Stimulated activated CD4-positive, alpha-beta T cell treated with anti-CD3 and anti-CD28 coated beads, Interleukin-4, amount 100 ng/mL, for 4 hours (primary cell): ENCODE measurements at places on chromosomes 13 and 19.

DNA sequence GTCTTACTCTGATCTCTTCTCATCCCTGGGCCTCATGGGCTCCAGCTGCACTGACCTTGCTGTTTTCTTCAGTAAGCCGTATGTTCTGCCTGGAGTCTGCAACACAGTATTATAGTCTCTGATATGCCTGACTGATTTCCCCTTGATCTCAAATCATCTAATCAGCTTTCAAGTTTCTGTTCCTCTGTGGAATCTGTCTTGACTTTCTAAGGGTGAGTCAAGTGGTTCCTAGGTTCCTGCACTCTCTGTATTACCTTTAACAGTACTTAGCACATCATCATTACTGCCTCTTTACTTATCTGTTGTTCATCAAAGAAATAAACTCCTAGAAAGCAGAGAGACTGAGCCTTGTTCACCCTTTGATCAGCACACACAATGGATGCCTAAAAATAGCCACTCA is 350.7 kb downstream of the LMO7 start:
- no peak for DNase-seq

- no peak for DNase-seq
Measured at GRCh38 chr13:41782086-41782485, 178.8 kb downstream of the VWA8 start.

DNA sequence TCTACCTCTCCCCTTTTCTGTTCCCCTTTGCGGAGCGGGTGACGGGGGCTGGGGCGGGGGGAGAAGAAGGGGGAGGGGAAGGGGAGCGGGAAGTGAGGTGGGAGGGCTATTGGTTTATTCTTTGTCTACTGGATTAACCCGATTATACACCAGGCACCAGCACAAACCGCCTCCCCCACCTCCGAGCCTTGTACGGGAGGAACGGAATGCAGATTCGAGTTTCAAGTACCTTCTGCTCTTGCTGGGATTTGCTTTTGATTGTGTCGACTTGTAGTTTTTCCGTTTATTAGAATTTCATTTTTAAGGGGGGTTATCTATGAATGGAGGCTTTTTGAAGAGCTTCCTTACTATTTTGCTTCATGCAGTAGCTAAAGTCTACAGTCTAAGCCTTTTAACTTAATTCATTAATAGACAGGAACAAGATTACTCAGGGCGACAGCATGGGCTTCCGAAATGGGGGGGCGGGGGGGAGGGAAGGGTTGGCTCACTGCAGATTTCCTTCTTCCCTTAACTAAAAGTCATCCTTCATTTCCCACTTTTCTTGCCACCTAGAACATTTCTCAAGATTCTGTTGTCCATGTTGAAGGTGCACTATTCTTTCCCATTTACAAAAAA is 937 bp upstream of the SPRY2 start:
- no peak for DNase-seq

- DNase-seq, result peak; percentile 36
Measured at GRCh38 chr13:20489185-20489820, 36.4 kb downstream of the CRYL1 start.

DNA sequence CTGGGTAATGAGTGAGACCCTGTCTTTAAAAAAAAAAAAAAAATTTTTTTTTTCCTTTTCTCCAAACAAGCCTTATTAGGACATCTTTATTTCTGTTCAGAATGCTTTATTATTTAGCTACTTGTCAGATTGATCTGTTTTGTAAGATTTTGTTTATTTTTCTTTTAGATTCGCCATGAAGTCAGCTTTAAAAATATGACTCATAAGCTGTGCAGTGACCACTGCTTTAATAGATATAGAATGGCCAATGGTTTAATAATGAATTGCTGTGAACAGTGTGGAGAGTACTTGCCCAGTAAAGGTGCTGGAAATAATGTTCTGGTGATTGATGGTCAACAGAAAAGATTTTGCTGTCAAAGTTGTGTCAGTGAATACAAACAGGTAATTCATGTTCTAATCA is 47.7 kb downstream of the ZMYM2 start:
- DNase-seq, result no peak

DNA sequence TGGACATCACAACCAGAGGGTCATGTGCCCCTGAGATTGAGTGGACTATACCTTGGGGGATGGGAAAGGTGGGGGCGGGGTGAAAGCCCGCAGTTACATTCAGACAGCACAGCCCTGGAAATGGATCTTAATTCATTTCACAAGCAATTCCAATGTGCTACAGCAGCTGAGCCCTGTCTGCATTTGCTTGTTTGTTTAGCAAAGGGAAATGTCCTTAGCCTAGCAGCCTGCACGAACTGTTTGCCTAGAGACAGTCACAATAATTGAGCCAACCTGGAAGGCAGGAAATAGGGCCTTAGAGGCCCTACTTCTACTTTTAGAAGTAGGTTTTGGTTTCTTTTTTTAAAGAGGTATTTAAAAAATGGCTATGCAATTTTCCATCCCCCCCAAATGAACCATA is 177.3 kb upstream of the KL start:
- no peak for DNase-seq

- DNase-seq, result no peak
Measured at GRCh38 chr19:13022859-13023636, 27.8 kb downstream of the NFIX start.

GRCh38 chr13:106523576-106523975 is 11.9 kb downstream of the EFNB2 start:
- DNase-seq, result no peak

GRCh38 chr13:90154311-90154960 is 1193.1 kb upstream of the MIR17HG start:
- no peak for DNase-seq

- DNase-seq, result no peak
Measured at GRCh38 chr13:76637641-76638141, 248.5 kb downstream of the KCTD12 start.

- DNase-seq, result no peak
Measured at GRCh38 chr19:37991176-37991835, 84.3 kb downstream of the SIPA1L3 start.

DNA sequence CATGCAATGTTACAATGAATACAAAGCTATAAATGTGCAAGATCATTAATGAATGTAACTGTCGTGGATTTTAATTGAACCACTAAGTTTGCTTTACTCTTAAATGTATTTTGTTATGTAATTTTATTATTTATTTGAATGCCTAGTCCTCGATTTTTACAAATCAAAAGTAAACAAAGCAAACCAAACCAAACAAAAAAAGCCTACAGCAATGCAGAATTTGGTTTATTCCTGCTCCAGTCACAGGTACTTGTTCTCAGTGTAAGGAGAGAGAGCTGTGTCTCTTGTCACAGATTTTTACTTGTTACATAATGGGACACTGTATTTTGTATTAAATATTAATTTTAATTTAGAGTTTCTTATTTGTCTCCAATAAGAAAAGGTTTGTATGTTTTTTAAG is 584.3 kb upstream of the SLITRK6 start:
- no peak for DNase-seq

DNA sequence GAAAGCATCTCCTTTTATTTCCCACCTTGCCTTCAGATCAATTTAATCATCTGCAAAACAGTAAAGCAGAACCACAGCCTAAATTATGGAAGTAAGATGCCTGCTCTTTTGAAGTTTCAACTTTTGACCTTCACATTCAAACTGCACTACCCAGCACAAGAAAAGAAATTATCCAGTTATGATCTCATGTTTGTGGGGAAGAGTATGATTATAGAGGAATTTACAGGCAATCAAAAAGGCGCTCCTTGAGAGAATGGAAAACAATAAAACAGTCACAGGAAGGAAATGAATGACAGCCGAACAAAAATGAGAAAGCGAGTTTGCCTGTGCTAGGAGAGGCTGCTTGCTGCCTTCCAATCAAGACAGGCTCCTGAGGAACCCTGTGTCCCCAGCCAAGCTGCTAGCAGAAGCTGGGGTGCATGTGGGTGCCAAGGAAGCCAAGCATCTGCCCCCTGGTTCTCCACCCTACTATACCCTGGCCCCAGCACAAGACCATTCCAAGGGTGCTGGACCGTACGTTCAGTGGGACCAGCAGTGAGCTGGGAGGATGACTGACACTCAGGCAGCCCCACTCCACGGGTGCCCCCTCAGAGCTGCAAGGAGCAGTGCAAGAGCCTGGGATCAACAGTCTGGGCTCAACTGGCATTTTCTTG is 47.8 kb downstream of the PEPD start:
- DNase-seq, result no peak

DNA sequence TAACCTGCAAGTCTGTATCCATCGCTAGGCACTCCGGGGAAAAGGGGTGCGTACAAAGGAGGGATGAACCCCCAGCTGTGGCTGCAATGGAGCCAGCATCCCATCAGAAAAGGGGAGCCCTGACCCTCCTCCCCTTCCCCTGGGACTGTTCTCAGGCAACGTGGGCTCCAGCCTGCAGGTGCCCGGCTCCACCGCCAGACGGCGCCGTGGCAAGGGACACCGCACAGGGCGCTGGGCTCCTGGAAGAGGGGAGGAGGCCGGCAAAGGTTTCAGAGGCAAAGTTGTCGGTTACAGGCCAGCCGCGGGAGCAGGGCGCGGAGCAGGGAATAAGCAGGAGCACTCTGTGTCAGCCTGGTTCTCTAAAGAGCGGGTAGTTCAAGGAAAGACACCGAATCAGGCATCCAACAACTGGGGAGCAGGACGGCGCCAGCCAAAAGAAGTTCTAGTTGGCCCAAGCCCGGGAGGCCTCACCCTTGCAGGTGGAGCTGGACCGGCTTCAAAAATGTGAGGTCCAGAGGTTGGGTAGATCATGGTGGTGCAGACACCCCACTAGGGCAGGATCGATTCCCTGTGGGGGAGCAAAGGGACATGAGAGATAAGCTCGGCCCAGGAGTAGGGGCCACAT is 53.0 kb upstream of the ATP12A start:
- no peak for DNase-seq

- no peak for DNase-seq
Measured at GRCh38 chr13:102657630-102658029, 37.2 kb downstream of the METTL21C start.

DNA sequence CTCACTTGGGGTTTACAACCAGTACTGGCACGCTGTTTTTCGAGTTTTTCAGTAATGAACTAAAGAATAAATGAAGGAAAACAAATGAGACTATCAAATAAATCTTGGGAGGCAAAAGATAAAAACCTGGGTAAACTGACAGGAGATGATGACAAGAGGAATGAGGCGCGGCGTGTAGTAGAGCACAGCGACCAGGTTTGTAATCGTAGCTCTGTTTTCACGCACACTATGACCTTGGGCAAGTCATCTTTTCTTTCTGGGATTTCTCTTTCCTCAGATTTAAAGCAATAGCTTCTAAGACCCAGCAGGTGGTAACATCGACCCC is 419 bp downstream of the MRPS31 start:
- no peak for DNase-seq

- no peak for DNase-seq
Measured at GRCh38 chr13:27833206-27833605, 40.9 kb downstream of the GSX1 start.

DNA sequence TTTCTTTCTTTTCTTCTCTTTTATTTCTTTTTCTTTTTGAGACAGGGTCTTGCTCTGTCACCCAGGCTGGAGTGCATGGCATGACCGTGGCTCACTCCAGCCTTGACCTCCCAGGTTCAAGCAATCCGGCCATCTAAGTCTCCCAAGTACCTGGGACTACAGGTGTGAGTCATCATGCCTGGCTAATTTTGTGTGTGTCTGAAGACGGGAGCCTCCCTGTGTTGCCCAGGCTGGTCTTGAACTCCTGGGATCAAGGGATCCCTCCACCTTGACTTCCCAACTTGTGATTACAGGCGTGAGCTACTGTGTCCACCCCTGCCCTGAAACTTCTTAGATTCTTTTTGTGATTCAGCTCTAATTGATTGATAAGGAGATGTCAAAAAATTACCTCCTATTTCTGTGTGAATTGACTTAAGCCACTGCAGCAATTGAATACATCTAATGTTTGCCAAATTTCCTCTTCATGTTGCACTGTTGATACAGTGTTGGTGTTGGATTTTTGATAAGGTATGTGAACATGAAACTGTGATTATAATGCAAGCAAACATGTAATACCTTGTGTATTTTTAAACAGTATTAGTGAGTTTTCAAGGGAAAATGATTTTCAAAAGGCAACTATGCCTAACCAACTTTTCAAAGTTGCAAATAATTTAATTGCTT is 22.6 kb downstream of the KLF5 start:
- DNase-seq, result no peak

DNA sequence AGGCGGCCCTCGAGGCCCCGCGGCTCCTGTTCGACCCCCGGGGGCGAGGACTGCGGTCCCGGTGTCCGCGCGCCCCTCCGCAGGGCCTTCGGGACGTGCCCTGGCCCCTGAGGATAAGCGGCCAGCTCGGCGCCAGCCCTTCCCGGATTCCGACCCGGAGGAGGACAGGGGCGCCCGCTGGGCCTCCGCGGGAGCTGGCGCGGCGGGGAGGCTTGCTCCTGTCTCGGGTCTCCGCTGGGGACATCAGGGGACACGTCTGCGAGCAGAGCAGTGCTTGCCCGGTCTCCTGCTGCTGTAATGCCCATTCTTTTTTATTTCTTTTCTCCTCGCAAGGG is 829 bp downstream of the B3GLCT start:
- DNase-seq, result no peak

- no peak for DNase-seq
Measured at GRCh38 chr13:41820581-41821237, 140.2 kb downstream of the VWA8 start.

- DNase-seq, result no peak
Measured at GRCh38 chr19:54551950-54552912, 21.4 kb upstream of the LILRA2 start.

- no peak for DNase-seq
Measured at GRCh38 chr13:42656958-42657357, 83.0 kb downstream of the TNFSF11 start.

DNA sequence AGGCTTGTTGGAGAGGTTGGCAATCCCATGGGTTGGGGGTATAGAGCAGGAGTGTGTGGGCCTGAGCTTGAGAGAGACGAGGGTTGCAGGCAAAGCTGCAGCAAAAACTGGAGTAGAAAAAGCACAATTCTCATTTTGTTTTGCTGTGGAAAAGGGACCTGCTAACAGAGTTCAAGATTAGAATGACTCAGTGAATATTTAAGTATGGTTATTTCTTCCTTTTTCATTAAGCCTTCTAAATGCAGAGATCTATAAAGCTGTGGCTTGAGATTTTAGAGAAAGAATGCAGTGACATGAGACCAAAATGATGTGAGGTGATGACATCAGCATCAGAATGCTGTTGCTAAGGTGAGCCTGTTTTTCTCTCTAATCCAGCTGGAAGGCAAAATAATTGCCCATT is 10.8 kb upstream of the MBNL2 start:
- DNase-seq, result no peak

GRCh38 chr13:23622985-23623384 is 52.8 kb downstream of the TNFRSF19 start:
- no peak for DNase-seq

- no peak for DNase-seq
Measured at GRCh38 chr19:6362027-6362350, 658 bp downstream of the CLPP start.
